Stimulated activated naive B cell treated with anti-CD40 and anti-IgM and Interleukin-4, amounts not matched to agents 10 μg/mL and 1 μg/mL and 100 μg/mL, for 72 hours (primary cell): ENCODE measurements at places on chromosomes 12 and 14.

DNA sequence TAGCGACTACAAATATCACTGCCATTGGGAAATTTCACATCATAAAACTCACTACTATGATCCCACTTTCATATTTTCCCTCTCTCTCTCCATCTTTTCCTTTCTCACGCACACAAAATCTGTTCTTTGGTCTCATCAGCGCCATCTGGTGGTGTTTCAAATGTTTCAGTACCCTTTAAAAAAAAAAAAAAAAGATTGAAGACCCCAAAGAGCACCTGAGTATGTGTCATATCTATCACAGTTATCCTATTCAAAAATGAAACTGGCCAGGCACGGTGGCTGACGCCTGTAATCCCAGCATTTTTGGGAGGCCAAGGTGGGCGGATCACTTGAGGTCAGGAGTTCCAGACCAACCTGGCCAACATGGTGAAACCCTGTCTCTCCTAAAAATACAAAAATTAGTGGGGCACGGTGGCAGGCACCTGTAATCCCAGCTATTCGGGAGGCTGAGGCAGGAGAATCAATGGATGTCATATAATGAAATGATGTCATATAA, 72.4 kb downstream of the TTC9 start:
- no peak for DNase-seq
- H3K27ac ChIP-seq: no peak overlapping the region
- H3K27me3 ChIP-seq: no peaks in the 10 kb centered on the region
- H3K36me3 ChIP-seq: no peaks in the 10 kb centered on the region
- peak overlapping the region; percentile 0 for H3K4me3 ChIP-seq

DNA sequence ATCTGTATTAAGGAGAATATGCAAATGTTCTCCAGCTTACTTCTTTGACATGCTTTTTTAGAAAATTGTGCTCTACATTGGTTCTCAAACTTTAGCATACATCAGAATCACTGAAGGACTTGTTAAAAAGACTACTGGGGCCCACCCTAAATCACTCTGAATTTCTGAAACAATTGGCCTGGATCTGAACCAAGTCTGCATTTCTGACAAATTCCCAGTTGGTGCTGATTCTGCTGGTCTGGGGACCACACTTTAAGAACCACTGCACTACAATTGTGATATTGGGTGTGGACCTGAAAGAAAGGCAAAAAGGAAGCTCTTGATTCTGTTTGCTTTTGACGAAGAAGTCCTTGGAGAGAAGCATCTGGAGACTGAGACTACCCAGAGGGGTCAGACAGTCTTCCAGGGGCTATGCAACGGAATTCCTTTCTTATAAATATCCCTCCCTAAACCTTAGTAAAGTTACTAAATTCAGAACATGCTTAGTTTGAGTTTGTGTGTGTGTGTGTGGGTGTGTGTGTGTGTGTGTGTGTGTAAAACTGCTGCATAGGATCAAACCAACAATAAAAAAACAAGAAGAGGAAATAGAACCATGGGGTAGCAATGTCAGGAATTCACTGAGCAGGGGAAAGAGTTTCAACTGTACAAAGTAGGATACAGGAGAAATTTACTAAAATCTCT, 36.8 kb downstream of the EAPP start:
- H3K27me3 ChIP-seq: no peaks in the 10 kb centered on the region
- H3K4me3 ChIP-seq: no peak overlapping the region
- no peaks in the 10 kb centered on the region for H3K4me1 ChIP-seq
- no peaks in the 10 kb centered on the region for H3K36me3 ChIP-seq
- H3K27ac ChIP-seq: no peak overlapping the region

GRCh38 chr14:92595267-92595666, 81.7 kb downstream of the RIN3 start:
- H3K27ac ChIP-seq: no peak overlapping the region
- DNase-seq: no peak
- H3K4me3 ChIP-seq: no peak overlapping the region
- peaks cover 10% of the 10 kb centered on the region for H3K36me3 ChIP-seq

DNA sequence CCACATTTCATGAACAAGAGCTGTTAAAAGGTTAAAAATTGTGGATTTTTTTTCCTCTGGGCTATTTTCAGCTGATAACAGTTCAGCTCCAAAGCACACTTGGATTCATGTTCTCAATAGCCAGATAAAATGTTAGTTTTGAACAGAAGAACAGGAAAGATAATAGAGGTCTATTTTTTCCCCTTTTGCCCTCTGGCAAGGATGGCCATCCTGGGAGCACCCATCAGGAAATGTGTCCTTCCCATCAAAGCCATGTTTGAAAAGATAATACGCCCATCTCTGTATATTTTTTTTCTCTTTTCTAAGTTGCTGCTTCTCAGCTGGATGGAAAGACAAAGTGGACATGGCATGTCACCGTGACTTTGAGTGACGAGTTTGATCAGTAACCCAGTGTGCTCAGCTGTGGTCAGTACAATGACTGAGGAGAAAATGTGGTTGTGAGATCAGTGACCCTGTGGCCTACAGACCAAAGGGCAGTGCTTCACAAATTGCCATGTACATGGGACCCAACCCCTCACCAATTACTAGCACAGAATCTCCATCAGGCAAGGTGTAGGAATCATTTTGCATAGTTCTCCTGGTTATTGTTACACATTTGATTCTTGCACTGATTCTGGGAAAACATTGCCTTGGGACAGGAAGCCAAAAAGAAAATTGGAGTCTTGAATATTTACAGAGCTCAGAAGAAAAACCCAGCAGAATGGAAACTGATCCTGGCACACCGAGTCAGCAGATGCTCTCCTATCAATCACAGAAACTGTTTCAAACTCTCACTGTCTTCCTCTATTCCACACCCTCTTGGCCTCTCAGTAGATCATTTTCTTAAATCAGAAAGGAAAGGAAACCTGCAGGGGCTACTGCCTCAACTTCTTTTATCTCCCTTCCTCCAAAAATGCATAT, 64.3 kb downstream of the ANO6 start:
- H3K36me3 ChIP-seq: peaks cover 9% of the 10 kb centered on the region
- DNase-seq: no peak
- H3K27ac ChIP-seq: no peak overlapping the region
- no peaks in the 10 kb centered on the region for H3K27me3 ChIP-seq
- H3K4me3 ChIP-seq: no peak overlapping the region

DNA sequence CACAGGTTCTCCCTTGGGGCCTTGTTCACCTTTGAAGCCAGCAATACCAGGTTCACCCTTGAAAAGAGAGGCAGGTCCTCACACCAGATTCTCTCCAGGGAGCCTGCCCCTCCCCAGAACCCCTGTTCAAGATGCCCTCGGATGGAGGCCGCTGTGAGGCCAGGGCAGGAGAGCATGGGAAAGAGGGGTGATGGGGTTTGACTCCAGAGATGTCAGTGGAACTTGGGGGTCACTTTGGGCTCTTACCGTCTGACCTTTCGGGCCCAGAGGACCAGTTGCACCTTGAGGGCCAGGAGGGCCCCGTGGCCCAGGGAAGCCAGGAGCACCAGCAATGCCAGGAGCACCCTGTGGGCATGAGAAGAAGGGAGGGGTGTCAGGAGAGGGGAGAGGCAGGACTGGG, 17.4 kb downstream of the COL2A1 start:
- H3K27ac ChIP-seq: no peak overlapping the region
- peaks cover 10% of the 10 kb centered on the region for H3K27me3 ChIP-seq
- H3K4me1 ChIP-seq: peaks cover 28% of the 10 kb centered on the region

- peaks cover 5% of the 10 kb centered on the region for H3K36me3 ChIP-seq
- H3K4me1 ChIP-seq: peaks cover 21% of the 10 kb centered on the region
- H3K27me3 ChIP-seq: peaks cover 12% of the 10 kb centered on the region
- DNase-seq: no peak
- H3K4me3 ChIP-seq: peak overlapping the region; percentile 30
These were observed 1.1 kb downstream of the CKB start for GRCh38 chr14:103521438-103521950.

DNA sequence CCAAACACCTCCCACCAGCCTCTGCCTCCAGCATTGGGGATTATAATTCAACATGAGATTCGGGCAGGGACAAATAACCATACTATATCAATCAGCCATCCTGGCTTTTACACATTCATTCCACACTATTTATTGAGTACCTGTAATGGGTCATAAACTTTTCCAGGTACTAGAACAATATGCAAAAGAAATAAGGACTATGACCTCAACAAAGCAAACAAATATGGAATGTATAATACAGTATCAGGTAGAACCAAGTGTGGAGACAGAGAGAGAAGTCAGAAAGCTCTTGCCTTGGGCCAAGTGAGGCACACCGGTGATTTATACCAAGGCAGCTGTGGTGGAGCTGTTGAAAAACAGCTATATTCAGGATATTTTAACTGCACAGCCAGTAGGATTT, 116.3 kb downstream of the TSPAN8 start:
- H3K4me1 ChIP-seq: no peaks in the 10 kb centered on the region
- no peak overlapping the region for H3K4me3 ChIP-seq
- no peak for DNase-seq
- H3K36me3 ChIP-seq: no peaks in the 10 kb centered on the region

GRCh38 chr14:23110579-23111365, 6.0 kb upstream of the CIROP start:
- H3K27ac ChIP-seq: no peak overlapping the region
- H3K4me1 ChIP-seq: peaks cover 7% of the 10 kb centered on the region
- no peak overlapping the region for H3K4me3 ChIP-seq
- H3K36me3 ChIP-seq: no peaks in the 10 kb centered on the region
- no peak for DNase-seq

DNA sequence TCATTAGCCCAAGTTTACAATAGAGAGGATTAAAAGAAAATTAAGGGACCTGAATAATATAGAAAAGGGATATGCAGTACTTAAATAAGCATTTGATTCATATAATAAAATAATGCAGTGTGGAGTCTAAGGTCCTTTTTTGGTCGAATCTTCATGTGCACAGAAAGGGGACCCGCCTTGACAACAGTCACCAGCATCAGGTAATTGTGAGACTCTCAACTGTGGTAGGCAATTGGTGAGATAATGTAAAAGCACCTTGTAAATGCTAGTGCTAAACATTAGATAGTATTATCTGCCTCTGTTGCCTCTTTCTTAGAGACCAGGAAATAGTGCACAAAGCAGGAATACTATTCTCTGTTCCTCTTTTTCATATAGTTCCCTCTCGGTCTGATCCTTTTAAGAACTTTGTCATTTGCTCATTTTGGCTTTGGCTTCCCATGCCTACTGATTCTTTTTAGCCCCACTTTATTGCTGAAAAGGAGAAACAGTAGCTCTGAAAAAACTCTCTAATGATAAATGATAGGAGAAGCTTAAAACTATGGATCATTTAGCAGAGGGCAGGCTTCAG, 17.5 kb downstream of the CHPT1 start:
- H3K27ac ChIP-seq: no peak overlapping the region
- H3K4me1 ChIP-seq: peaks cover 21% of the 10 kb centered on the region
- DNase-seq: no peak
- H3K36me3 ChIP-seq: peaks cover 9% of the 10 kb centered on the region
- H3K4me3 ChIP-seq: no peak overlapping the region

DNA sequence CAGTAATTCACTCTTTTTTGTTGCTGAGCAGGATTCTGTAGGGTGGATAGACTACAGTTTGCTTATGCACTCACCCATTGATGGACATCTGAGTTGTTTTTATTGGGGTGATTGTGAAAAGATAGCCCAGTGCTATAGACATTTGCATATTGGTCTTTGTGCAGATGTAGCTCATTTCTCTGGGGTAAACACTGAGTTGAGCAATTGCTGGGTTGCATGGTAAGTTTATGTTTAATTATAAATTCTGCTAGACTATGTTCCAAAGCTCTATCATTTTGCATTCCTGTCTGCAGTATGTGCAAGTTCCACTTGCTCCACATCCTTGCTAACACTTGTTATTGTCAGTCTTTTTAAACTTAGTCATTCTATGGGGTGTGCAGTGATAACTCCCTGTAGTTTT, 65.4 kb upstream of the RFLNA start:
- no peaks in the 10 kb centered on the region for H3K36me3 ChIP-seq
- H3K27ac ChIP-seq: no peak overlapping the region
- H3K27me3 ChIP-seq: no peaks in the 10 kb centered on the region

DNA sequence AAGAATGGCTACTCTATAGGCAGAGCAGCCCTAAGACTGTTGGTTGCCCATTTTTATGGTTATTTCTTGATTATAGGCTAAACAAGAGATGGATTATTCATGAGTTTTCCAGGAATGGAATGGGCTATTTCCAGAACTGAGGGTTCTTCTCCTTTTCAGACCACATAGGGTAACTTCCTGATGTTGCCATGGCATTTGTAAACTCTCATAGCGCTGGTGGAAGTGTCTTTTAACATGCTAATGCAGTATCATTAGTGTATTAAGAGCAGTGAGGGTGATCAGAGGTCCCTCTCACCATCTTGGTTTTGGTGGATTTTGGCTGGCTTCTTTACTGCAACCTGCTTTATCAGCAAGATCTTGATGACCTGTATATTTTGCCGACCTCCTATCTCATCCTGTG, 904.6 kb upstream of the FBXO33 start:
- H3K27me3 ChIP-seq: no peaks in the 10 kb centered on the region
- H3K36me3 ChIP-seq: no peaks in the 10 kb centered on the region
- no peak overlapping the region for H3K27ac ChIP-seq
- no peak overlapping the region for H3K4me3 ChIP-seq
- H3K4me1 ChIP-seq: no peaks in the 10 kb centered on the region
- DNase-seq: no peak

GRCh38 chr14:38502239-38502638, 246.3 kb upstream of the CLEC14A start:
- H3K27me3 ChIP-seq: no peaks in the 10 kb centered on the region
- H3K4me3 ChIP-seq: no peak overlapping the region
- H3K36me3 ChIP-seq: no peaks in the 10 kb centered on the region
- no peak for DNase-seq

GRCh38 chr14:67018720-67019119, 170.5 kb upstream of the GARIN2 start:
- no peak overlapping the region for H3K27ac ChIP-seq
- no peak overlapping the region for H3K4me3 ChIP-seq
- no peaks in the 10 kb centered on the region for H3K27me3 ChIP-seq
- H3K4me1 ChIP-seq: peaks cover 10% of the 10 kb centered on the region

DNA sequence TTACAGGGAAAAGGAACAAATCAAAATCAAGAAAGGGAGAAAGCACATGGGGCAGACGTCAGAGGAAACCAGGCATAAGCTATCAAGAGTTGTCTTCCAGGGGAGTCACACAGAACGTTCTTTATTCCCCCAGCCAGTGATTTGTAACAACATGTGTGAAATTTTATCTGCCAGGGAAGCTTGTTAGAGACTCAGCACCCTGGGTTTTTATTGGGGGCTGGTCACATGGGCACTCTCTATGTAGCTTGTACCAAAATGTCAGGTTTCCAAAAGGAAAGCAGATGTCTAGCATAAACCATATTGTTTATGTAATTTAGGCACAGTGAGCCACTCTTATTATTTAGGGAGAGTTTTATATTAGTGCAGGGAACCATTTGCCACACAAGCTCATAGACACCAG, 440.4 kb upstream of the DCN start:
- no peak overlapping the region for H3K27ac ChIP-seq
- H3K4me3 ChIP-seq: no peak overlapping the region
- peaks cover 14% of the 10 kb centered on the region for H3K27me3 ChIP-seq
- peaks cover 2% of the 10 kb centered on the region for H3K4me1 ChIP-seq
- DNase-seq: no peak

GRCh38 chr12:2958432-2959191, 585 bp upstream of the TEAD4 start:
- DNase-seq: no peak
- H3K4me1 ChIP-seq: peaks cover 13% of the 10 kb centered on the region
- H3K27me3 ChIP-seq: peaks cover 62% of the 10 kb centered on the region
- H3K36me3 ChIP-seq: peaks cover 3% of the 10 kb centered on the region
- H3K4me3 ChIP-seq: peak overlapping the region; percentile 85
